ENCODE measurements at places on chromosomes 7 and 10.
A peak's percentile ranks its signal among the peaks of the same experiment; 100 is the strongest.

GRCh38 chr10:84166620-84167288 lies 6.8 kb upstream of the GPR15LG start:
- DNase-seq: no peak

GRCh38 chr10:89567576-89568245 lies 32.3 kb upstream of the SLC16A12 start:
- DNase-seq: no peak

- no peak for DNase-seq
Measured at GRCh38 chr7:116592445-116592844, 67.6 kb downstream of the CAV1 start.

- DNase-seq: no peak
Measured at GRCh38 chr10:35040760-35041501, 49.2 kb downstream of the CUL2 start.

GRCh38 chr10:20644421-20644820 lies 252.7 kb downstream of the NEBL start:
- DNase-seq: no peak

- no peak for DNase-seq
Measured at GRCh38 chr7:142542942-142543341, 206.3 kb upstream of the PRSS1 start.

GRCh38 chr7:142637240-142637639 lies 112.0 kb upstream of the PRSS1 start:
- DNase-seq: no peak

GRCh38 chr7:108292541-108292940 lies 162.4 kb upstream of the LAMB4 start:
- no peak for DNase-seq

DNA sequence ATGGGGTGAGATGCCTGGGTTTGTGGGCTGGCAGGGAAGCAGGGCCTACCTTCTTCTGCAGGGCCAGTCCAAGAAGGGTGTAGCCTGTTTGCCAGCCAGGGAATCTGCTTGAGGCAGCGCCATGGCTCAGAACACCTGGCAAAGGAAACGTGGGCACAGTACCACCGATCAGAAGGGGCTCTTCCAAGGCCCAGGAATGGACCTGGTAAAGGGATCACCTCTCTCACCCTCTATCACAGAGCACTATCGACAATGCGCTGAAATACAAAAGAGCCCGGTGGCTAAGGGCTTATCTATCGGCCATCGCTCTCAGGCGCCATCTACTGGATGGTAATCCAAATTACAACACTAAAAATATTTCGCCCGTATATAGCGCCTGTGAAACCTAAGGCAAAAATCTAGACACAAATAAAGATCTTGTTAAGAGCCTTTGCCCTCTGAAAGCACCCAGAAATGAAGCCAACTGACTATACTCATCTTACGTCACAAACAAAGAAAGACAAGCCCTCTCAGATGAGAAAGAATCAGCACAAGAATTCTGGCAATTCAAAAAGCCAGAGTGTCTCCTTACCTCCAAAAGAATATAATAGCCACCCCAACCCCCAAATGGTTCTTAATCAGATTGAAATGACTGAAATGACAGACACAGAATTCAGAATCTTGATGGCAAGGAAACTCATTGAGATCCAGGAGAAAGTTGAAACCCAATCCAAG lies 217.8 kb upstream of the HPS1 start:
- no peak for DNase-seq

DNA sequence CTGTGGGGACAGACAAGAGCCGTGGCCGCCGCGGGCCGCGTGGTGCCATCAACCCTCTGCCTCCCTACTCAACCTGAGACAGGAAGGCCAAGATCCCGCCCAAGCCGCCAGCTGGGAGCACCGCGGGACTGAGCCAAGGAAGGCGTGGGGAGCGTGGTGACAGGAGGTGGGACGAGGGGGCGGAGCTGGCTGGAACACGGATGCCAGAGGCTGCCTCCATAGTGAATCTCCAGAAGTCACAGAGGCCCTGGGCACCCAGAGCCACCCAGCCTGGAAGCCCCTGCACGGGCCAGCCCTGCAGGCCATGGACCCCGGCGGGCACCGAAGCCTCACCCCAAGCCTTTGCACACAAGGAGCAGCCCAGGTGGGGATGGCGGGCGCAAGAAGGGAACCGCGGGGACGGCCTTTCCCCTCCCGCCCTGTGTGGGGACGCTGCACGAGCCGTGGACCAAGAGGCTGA lies 18.1 kb upstream of the DPYSL4 start:
- DNase-seq: no peak

- DNase-seq: no peak
Measured at GRCh38 chr10:90787393-90788198, 70.2 kb downstream of the HTR7 start.

DNA sequence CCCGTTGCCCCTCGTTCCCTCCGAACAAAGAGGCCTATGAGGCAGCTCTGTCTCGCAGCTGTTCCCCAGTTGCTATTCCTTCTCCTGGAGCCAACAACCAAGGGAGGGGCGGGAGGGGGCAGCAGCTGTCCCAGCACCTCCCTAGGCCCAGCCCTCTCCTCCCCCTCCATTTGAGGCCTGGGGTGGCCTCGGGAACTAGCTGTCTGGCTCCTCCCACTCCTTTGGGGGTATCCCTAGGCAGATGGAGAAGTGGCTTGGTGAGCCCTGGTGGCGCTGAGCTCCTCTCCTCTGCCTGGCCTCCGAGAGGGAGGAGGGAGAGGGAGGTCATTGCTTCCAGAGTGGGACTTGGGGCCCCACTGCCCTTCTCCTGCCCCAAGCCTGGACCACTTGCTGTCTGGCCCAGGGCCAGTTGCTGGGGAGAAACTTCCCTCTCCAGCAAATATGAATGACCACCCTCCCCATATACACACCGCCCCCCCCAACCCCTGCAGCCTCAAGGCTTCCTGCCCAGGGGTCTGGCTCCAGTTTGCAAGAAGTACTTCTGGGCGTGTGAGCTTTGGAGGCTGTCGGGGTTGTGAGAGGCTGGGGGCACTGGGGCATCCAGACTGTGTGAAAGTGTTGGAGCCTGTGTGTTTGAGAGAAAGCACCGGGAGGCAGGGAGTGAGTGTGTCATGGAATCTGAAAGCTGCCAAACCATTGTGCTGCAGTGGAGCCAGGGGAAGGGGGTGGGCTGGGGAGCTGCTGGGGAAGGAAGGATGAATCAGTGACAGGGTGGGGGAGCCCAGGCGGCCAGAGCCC lies 3.1 kb downstream of the FLNC start:
- DNase-seq: peak; percentile 94

DNA sequence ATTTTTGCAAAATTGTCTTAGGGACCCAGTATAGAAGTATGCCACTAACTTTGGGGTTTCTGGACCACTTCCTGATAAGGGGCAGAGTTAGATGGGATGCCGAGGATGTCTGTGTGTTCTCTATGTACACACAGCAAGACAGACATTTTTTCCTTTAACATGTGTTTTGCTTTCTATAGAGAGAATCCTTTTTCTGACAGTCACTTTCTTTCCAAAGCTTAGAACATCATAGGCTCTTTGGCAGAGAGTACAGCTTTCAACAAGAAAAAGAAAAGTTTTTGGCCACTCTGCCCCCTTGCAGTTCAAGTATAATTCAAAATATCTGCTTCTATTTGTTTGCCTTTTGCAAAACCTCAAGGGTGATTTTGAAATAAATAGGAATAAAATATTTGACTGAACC lies 44.1 kb downstream of the PAPSS2 start:
- peak; percentile 24 for DNase-seq

- no peak for DNase-seq
Measured at GRCh38 chr10:8616166-8616565, 561.7 kb downstream of the GATA3 start.

DNA sequence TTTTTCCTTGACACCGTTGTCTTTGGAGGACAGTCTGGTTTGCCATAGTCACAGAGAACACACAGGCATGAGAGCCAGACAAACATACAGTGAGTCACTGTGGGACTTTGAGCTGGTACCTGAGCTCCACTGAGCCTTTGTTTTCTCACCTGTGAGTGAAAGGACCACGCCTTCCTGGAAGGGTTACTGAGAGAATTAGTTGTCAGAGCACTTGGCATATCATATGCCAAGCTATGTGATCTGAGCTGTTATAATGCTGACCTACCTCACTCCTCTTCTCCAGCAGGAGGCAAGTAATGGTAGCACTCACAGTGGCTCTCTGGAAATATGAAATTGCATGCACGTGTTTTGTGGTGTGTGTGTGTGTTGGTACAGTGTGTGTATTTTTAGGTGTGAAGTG lies 59.7 kb downstream of the CXCL12 start:
- DNase-seq: no peak

DNA sequence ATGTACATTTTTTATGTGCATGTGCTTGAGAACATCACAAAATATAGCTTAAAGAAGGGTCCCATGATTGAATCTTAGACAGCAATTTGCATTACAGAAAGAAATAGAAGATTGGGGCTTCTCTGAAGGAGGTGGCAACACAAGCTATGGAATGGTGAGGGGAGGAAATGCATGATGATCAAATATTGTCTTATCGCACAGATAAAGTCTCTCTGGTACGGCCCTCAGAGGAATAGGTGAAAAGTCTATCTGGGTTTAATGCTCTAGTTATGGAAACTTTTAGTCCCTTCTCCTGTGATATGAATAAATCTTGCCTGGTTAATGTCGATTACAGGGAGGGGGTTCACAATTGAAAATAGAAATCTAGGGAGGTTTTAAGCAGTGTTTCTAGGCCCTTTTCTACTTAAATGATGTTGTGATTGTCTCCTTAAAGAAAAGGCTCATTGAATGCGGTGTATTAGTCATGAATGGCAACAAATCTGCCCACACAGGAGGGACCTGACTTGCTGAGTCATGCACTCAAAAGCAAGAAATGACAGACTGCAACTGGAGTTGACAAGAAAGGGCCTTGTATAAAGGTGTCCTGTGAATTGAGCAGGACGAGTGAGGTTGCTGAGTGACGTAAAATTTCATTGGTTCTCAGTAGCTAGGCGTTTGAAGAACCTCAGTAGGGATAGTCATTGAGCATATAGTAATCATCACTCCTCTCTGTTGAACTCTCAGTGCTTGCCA lies 133.4 kb upstream of the CSTF2T start:
- no peak for DNase-seq

DNA sequence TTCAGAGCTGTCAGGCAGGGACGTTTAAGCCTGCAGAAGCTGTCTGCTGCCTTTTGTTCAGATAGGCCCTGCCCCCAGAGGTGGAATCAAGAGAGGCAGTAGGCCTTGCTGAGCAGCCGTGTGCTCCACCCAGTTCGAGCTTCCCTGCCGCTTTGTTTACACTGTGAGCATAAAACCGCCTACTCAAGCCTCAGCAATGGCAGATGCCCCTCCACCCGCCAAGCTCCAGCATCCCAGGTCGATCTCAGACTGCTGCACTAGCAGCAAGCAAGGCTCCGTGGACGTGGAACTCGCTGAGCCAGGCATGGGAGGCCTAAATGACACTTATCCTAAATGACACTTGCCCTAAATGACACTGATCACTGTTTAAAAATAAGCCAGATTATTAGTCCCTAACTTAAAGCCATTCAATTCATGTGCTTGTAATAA lies 6.8 kb upstream of the ASB15 start:
- DNase-seq: no peak

- DNase-seq: no peak
Measured at GRCh38 chr10:113945075-113945686, 90.7 kb downstream of the NHLRC2 start.

GRCh38 chr10:113234481-113234880 lies 284.4 kb downstream of the TCF7L2 start:
- DNase-seq: no peak

DNA sequence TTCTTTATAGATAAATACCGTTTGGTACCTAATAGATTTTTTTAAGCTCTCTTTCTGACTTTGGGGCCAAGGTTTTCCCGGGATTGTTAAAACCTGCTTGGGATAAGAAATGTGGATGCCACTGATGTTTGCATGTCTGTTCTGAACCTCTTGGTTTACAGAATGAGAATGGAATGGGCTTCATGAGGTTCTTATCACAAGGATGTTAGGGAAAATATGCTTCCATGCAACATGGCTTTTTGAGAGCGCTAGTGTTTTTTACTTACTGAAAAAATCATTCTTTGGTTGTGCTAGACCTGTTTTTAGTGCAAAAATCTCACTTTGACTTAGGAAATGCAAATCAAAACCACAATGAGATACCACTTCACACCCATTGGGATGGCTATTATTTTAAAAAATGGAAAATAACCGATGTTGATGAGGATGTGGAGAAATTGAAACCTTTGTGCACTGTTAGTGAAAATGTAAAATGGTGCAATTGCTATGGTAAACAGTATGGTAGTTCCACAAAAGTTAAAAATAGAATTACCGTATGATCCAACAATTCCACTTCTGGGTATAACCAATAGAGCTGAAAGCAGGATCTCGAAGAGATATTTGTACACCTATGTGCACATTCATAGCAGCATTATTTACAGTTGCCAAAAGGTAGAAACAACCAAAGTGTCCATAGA lies 38.9 kb downstream of the TSPAN14 start:
- no peak for DNase-seq

- no peak for DNase-seq
Measured at GRCh38 chr10:63455507-63455906, 10.3 kb downstream of the JMJD1C start.

DNA sequence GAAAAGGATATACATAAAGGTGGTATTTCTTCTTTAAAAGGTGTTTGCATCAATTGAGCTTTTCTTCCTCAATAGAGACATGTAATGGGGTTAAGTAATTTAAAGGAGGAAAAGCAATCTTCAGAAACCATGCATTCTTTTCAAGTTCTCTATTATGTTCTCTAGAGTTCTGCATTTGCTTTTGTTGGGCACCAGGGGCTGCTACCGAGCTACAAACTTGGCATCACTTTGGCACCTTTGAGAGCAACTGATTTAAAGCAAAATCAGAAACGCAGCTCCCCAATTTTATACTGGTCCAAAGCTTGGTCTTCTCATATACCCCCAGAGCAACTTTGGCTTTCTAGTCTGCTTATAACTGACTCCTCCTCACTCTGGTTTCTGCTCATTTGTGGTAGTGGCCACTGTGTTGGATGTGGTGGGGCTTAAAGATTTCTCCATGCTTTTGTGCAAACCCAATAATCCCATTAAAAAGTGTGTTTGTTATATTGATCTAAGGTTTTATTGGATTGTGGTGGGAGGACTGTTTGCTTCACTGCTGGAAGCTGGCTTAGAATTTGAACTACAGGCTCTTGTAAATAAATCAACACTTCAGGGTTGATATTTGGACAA lies 712.1 kb downstream of the PHTF2 start:
- DNase-seq: no peak

- no peak for DNase-seq
Measured at GRCh38 chr10:103227416-103227815, 18.3 kb upstream of the RPEL1 start.

DNA sequence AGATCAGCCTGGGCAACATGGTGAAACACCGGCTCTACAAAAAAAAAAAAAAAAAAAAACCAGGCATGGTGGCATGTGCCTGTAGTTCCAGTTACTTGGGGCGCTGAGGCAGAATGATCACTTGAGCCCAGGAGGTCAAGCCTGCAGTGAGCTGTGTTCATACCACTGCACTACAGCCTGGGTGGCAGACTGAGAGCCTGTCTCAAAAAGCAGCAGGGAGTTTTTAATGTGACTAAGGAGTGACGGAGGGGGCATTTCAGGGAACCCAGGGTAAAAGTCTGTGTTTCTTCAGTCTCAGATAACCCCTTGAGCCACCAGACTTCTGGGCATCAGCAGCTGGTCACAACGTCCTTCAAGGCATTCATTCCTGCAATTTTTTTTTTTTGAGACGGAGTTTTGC lies 2.2 kb upstream of the C10orf95 start:
- DNase-seq: no peak
